ENCODE measurements at places on chromosomes 1 and 21.

GRCh38 chr1:10530281-10530740 lies 55.6 kb downstream of the PEX14 start:
- DNase-seq = peak; percentile 4

DNA sequence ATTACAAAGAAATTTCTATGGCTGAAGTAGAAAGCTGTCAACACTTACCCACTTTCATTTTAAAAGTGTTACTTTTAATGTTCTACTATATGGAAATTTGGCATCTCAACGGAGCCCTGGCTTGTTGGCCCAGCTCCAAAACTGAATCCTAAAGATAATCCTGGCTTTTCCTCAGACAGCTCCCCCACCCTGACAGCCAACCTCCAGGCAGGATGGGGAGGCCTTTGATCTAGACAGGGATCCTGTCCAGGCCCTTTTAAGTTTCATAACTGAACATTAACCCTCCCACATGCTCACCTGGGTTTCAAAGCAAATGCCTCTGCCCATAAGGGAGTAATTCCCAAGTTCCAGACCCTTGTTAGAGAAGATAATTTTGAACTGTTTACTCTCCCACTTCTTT lies 99.3 kb upstream of the RALGPS2 start:
- no peak for DNase-seq

DNA sequence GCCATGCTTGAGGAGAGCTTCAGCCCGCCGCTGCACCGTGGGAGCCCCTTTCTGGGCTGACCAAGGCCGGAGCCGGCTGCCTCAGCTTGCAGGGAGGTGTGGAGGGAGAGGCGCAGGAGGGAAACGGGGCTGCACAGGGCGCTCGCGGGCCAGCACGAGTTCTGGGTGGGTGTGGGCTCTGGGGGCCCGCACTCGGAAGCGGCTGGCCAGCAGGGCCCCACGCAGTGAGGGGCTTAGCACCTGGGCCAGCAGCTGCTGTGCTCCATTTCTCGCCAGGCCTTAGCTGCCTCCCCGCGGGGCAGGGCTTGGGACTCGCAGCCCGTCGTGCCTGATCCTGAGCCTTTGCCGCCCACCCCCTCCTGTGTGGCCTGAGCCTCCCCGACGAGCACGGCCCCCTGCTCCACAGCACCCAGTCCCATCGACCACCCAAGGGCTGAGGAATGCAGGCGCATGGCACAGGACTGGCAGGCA lies 1554.0 kb downstream of the KCNT2 start:
- no peak for DNase-seq

- DNase-seq = no peak
Observed at GRCh38 chr1:16459352-16459925, 18.9 kb downstream of the NECAP2 start.

- DNase-seq = no peak
Observed at GRCh38 chr21:36981049-36981391, 14.6 kb upstream of the HLCS start.

GRCh38 chr1:39672551-39672947 lies 642 bp upstream of the NT5C1A start:
- DNase-seq = no peak

- no peak for DNase-seq
Observed at GRCh38 chr21:21187579-21187978, 189.4 kb downstream of the NCAM2 start.

DNA sequence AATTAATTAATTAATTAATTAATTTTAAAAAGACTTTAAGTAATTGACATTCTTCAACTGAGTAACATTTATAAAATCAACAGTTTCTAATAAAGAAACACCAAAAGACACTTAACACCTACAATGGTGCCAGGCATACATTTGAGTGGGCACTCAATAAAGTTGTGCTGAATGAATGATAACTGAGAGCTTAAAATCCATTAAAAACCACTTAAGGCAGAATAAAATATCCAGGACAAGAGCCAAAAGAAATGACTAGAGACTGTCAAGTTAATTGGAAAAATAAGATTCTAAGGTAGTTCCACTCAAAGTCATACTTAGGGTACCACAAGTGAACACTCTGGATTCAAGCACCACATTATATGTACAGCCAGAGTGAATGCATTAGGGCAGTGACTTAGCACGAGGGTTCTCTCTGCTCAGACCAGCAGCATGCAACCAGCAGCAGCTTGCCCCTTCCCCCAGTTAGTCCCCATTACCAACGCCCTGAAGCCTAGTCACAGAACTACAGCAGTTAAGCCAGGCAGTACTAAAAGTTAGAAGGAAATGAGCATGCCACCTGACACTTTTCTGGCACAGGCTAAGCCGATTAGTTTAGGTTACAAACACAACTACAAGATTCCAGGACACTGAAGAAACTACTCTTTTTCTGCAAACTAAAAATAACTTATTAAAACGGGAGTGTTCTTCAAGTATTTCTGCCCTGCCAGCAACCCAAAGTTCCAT lies 46.5 kb downstream of the LUZP1 start:
- DNase-seq = no peak

GRCh38 chr1:158547533-158547932 lies 6.7 kb downstream of the OR6Y1 start:
- no peak for DNase-seq

GRCh38 chr21:41827951-41828883 lies 50.9 kb downstream of the PRDM15 start:
- DNase-seq = no peak

GRCh38 chr1:169138866-169139670 lies 32.6 kb downstream of the ATP1B1 start:
- no peak for DNase-seq

- DNase-seq = no peak
Observed at GRCh38 chr1:221363039-221363438, 378.9 kb downstream of the DUSP10 start.

DNA sequence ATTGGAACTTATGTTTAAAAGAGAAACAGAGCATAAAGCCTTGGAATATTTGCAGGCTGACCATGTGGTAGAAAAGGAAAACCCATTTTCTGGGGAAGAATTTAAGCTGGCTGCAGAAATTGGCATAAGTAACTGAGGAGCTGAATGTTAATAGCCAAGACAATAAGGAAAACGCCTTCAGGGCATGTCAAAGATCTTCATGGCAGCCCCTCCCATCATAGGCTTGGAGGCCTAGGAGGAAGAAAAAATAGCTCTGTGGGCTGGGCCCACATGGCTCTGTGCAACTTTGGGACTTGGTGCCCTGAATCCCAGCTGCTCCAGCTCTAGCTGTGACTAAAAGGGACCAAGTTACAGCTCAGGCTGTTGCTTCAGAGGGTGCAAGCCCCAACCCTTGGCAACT lies 51.5 kb downstream of the CTH start:
- no peak for DNase-seq

DNA sequence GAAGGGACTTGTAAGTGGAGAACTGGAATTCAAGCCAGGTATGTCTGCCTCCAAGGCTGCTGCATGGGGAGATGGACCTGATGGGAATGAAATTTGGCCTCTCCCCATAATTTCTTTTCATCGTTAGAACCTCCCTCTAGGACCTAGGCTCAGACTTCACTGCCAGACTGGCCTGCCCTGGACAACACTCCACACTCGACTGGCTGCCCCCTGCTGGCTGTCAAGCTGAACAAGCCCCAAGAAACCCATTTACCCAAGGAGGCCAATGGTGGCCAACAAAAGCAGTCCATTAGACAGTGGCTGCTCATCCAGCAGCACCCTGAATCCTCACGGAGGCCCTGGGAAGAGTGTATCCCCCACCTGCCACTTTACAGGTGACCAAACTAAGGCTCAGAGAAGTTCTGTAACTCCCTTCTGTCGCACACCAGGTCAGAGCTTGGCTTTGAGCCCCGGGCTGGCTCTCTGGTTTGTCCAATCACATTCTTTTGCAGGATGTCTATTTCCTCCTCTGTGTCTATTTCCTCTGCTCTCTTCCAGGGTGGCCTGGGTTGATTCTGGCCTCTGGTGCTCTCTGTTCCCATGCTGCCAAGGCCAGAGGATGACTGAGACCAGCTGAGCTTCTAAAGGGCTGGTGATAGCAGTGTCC lies 3.8 kb downstream of the RNF186 start:
- peak; percentile 15 for DNase-seq

GRCh38 chr1:9782897-9783296 lies 40.9 kb downstream of the CLSTN1 start:
- DNase-seq = no peak

GRCh38 chr1:67710417-67710816 lies 25.4 kb downstream of the GADD45A start:
- no peak for DNase-seq

GRCh38 chr1:153548722-153549688 lies at the start of gene S100A3:
TSS of gene S100A3 (minus strand) at chr1:153549258. CDS start at chr1:153548485, 773 bp downstream.
- no peak for DNase-seq

GRCh38 chr1:232127190-232127589 lies 500.6 kb downstream of the DISC1 start:
- DNase-seq = no peak

DNA sequence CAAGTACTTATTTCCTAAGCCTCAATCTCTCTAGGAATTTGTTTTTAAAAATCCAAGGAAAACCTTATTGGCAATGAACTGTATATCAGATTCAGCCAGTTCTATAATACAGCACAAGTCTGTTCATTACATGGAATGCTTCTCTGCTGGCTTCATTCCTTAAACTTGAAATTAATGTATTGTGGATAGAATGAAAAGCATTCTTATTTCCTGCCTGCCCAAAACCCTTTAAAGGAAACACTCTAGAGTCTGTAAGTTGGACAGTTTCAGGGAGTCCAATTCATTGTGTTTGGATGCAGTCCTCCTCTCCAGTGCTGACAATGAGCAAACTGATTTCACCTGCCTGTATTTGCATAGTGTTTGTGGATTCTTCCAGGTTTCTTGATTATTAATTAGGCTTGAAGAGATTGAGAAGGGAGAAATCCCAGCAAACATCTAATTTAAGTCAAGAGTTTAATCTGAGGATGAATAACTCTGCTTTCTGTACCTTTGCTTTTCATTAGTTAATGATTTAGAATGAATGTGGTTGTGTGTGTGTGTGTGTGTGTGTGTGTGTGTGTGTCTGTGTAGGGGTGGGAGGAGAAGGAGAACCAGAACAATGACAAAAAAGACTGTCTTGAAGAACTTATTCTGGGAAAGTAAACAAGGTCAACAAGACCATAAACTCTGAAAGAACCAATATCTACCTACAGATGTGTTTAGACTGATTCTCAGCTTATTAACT lies 61.2 kb downstream of the CACHD1 start:
- no peak for DNase-seq

DNA sequence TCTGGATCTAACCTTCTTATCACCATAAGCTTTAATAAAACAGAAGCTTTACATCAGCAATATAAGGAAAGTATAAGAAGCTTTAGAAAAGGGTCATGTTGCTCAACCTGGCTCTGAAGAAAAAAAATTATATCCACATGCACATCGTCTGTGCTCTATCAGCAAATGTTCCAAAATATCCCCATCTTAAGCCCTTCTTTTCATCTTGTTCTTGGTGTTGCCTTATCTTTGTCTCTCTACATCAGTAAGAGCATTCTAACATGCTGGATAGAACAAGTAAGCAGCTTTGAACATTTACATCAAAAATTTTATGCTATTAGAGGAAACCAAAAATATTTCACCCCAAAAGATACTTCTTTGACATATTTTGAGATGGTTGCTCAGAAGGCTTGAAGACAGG lies 157.8 kb upstream of the SNX7 start:
- DNase-seq = no peak

GRCh38 chr21:19031953-19032352 lies 628.4 kb upstream of the TMPRSS15 start:
- DNase-seq = no peak

DNA sequence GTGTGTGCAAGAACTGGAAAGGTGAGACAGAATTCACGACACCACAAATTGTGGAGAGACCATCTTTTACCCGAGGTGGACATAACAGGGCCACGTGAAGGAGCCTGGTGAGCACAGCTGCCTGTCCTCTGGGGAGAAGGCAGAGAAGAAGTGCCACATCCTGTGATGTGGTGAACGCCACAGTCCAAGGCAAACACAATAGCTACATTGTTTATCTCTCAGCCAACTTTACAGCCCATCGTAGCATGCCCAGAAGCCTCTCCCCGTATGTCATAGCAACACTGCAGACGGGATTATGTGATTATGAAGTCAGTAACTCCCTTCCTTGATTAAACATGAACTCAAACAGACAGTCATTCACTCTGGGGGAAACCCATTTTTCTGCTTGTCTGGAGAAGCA lies 612.2 kb downstream of the SMYD3 start:
- DNase-seq = no peak

- no peak for DNase-seq
Observed at GRCh38 chr1:202850593-202851362, 38.2 kb downstream of the RABIF start.

DNA sequence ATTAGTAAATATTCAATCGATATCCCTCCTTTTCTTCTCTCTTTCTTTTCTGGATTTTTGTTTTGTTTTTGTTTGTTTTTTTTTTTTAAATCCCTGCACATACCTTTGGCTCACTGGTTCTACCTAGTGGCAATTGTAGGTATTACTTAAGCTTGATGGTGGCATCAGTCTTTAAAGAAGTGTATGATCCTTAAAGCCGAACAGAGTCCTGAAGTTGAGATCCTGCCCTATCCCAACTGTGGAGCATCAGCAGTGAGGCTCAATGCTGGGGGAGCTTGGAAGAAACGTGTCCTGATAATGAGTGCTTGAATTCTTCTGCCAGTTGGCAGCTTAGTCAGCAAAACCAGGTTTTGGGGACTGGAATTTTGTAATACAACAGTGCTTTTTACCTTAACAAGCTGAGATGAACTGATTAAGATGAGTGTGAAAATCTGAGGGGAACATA lies 60.8 kb downstream of the FASLG start:
- no peak for DNase-seq

DNA sequence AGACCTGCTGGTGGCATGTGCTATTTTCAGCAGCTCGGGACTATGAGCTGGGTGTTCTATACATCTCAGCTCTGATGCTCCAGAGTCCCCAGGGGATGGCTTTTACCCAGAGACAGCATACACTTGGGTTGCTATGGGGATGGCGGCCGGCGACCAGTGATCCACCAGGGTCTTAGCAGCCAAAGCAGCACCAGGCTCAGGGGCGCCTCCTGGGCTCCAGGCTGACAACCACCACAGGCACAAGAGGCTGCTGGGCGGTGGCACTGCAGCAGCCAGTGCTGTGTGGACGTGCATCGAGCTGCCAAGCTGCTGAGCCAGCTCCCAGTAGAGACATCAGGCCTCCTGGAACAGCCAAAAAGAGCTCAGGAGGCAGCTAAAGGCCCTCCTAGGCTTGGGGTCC lies 37.6 kb upstream of the CLSTN1 start:
- DNase-seq = no peak

GRCh38 chr1:111857194-111857651 lies 101.5 kb downstream of the DDX20 start:
- DNase-seq = no peak

DNA sequence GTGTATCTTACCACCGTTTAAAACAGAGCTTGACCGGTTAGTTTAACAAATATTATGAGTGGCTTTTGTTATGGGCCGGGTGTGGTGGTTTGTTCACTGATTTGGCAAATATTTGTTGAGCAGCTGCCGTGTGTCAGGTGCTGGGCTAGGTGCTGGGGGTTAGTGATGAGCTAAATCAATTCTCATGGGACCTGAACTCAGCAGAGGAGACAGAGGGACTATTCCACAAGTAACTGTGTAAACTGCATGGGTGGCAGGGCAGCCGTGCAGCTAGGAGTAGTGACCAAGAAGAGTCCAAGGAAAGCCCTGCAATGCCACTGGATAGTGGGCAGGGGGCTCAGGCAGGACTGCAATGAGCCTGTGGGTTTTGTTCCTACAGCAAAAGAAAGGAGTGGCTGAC lies 11.2 kb upstream of the C2CD2 start:
- no peak for DNase-seq

- peak; percentile 11 for DNase-seq
Observed at GRCh38 chr1:241844593-241844992, 3.4 kb upstream of the EXO1 start.

Measured in SHP77 (cell line).